ENCODE measurements at places on chromosomes 7 and 10.

DNA sequence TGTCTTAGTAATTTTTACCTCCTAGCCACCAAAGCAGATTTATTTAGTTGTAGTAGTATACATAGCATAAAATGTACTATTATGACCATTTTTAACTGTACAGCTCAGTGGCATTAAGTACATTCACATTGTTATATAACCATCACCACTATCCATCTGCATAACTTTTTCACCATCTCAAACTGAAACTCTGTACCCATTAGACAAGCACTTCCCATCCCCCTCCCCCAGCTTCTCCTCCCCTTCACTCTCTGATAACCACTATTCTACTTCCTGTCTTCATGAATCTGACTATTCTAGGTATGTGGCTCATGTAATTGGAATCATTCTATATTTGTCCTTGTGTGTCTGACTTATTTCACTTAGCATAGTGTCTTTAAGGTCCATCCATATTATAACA, 71.9 kb downstream of the MRPL32 start:
- DNase-seq = no peak

- peak; percentile 74 for DNase-seq
Observed at GRCh38 chr7:73734619-73735527, 3.7 kb downstream of the ABHD11 start.

GRCh38 chr10:77164616-77165311, 472.8 kb downstream of the KCNMA1 start:
- DNase-seq = no peak

GRCh38 chr10:110207805-110208613, 604 bp downstream of the MXI1 start:
- no peak for DNase-seq

- no peak for DNase-seq
Observed at GRCh38 chr10:21791276-21791675, 212.3 kb downstream of the DNAJC1 start.

GRCh38 chr7:98785929-98786571, 83.8 kb downstream of the TMEM130 start:
- no peak for DNase-seq

DNA sequence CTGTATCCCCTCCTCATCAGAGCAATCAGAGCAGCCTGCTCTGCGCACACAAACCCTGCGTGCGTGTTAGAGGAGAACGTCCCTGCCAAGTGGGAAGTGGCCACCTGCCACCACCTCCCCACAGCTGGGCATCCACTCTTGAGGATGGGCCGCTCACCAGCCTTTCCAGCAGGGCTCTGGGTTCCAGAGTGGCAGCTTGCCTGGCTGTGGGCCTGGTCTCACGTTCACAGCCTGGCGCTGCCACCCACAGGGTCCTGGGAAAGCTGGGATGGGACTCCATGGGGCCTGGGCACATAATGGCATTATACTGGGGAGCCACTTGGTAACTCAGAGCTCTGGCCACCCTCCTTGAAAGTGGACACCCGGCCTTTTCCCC, 151.1 kb upstream of the PPP2R2D start:
- DNase-seq = no peak

GRCh38 chr7:102024005-102024768, 206.8 kb downstream of the CUX1 start:
- no peak for DNase-seq

DNA sequence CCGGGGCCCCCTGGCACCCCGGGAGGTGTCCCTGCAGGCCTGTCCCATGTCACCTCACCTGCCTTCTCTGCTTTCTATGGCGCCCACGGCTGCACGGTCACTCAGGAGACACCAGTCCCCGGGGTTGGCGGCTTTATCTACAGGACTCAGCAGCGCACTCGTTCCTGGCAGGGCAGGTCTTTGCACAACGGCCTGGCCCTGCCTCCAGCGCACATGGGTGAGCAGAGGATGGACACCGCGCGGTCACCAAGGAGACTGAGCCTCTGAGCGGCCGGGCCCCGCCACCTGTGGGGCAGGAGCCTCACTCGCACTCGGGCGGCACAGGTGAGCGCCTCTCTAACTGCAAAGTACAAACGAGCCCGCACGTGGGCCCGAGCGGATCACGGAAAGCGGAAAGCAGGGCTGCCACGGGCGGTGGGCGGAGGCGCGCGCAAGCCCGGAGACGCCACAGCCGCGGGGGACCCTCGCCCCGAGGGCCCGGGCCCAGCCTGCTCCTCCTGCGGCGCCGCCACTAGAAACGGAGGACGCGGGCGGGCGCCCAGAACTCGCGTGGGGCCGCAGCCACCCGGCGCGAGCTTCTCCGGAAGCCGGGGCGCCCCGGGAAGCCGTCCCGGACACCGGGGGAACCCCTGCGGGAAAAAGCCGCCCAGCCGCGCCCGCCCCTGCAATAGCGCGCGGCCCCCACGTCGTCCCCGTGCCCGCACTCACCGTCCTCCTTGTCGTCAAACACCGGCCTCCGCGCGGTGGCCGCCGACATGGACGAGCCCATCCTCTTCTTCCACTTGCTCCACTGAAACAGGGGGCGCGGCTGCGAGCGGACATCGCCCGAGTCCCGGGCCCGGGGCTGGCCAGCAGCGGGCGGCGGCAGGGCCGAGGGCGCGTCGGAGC, 642 bp downstream of the STK32C start:
- DNase-seq = no peak

GRCh38 chr7:110974441-110974840, 116.5 kb upstream of the LRRN3 start:
- no peak for DNase-seq

- no peak for DNase-seq
Observed at GRCh38 chr10:116753759-116754158, 11.4 kb upstream of the HSPA12A start.

DNA sequence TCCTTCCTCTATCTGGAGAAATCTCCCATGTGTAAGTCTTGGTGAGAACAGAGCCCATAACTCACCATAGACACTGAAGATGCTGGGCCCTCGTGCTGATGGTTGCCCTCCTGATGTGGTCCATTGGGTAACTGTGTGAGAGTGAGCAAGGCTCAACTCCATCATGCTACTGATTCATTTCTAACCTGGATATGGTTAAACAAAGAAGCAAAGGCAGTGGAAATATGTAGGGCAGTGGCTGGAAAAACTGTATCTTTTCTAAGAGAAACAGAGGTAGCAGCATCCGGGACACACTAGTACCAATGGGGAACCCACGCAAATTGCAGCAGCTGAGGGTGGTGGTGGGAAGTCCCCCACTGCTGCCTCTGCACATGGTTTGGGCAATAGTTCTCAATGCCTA, 221.7 kb downstream of the KLF6 start:
- DNase-seq = no peak

DNA sequence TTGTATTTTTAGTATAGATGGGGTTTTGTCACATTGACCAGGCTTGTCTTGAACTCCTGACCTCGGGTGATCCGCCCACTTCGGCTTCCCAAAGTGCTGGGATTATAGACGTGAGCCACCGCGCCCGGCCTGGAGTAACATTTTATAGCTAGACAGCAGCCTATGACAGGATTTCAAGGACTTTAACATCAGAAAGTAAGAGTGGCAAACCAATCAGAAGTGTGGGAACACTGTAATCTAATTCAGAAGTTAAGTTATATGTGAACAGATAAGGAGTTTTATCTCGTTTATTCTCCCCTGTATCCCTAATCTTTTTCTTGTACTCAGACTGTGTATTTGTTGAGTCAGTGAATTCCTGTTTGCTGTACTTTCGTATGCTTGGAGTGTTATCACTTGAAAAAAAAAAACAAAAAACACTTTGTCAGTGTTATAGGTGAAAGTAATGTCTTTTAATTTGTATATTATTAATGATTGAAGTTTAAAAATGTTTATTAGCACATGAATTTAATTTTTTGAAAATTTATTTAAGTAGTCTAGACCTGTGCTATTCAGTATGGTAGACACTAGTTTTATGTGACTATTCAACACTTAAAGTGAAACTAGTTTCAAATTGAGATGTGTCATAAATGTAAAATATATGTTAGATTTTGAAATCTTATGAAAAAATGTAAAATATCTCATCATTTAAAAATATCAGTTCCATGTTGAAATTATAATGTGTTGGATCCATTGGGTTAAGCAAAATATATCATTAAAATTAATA, 38.6 kb downstream of the RSBN1L start:
- DNase-seq = no peak

DNA sequence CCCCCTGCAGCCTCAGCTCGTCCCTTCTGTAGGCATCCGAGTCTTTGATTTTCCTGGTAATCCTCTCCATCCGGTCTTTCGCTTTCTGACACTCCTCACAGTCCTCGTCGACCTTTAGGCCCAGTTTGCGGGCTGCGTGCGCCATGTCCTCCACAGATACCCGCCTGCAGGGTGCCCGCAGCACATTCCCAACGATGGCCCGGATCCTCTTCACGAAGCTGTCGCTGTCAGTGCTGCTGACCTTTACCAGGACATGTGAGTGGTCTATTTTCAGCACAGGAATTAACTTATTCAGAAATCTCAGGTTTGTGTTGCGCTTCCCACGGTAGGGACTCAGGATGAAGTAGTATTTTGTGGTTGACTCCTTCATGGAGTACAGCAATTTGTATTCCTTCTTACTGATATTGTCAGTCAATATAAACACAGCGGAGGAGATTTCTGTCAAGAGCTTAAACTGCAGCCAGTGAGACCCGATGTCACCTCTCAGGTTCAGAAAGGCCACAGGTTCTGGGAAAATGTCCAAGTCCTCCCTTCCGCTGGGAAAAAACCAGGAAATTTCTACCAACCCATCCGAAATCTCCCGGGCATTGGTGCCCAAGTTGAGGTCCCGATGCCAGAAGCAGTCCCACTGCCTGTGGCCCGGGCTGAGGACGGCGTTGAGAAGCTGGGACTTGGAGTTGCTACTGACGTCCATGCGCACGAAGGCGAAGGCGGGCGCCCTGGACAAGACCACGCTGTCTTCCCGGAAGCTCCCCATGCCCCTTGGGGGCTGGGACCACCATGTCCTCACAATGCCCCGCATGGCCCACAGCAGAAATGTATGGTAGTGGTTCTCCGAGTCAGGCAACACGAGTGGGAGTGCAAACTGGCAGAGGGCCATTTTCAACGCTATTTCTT, 8.9 kb upstream of the MRPS24 start:
- DNase-seq = no peak

GRCh38 chr7:27168265-27168947, 3.1 kb upstream of the HOXA9 start:
- no peak for DNase-seq

- DNase-seq = no peak
Observed at GRCh38 chr10:43680035-43680434, 31.4 kb upstream of the ZNF32 start.

- no peak for DNase-seq
Observed at GRCh38 chr7:3367261-3367660, 66.2 kb downstream of the SDK1 start.

GRCh38 chr10:86646933-86647332, 7.4 kb upstream of the OPN4 start:
- DNase-seq = no peak

- DNase-seq = no peak
Observed at GRCh38 chr10:61389887-61390286, 63.3 kb downstream of the TMEM26 start.

GRCh38 chr10:3785851-3786271, 852 bp upstream of the KLF6 start:
- DNase-seq = no peak

DNA sequence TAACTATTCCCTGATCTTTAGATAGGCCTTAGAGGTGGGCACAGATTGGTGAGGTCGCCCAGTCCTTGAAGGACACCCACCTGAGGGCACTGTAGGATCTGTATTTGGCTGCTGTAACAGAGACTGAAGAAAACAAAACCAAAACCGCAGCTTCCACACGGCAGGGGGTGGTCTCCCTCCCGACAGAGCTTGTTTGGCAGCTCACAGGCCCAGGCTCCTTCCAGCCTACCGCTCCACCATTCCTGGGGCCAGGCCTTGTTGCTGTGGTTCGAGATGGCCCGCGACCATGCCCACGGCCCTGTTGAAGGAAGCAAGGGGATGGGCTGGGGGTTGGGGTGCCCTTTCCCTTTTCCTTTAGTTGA, 30.4 kb downstream of the ZNF783 start:
- DNase-seq = no peak
